ENCODE measurements at places on chromosomes 7 and 10.

GRCh38 chr7:94335586-94335985 is 59.1 kb upstream of the COL1A2 start:
- no peak for DNase-seq

DNA sequence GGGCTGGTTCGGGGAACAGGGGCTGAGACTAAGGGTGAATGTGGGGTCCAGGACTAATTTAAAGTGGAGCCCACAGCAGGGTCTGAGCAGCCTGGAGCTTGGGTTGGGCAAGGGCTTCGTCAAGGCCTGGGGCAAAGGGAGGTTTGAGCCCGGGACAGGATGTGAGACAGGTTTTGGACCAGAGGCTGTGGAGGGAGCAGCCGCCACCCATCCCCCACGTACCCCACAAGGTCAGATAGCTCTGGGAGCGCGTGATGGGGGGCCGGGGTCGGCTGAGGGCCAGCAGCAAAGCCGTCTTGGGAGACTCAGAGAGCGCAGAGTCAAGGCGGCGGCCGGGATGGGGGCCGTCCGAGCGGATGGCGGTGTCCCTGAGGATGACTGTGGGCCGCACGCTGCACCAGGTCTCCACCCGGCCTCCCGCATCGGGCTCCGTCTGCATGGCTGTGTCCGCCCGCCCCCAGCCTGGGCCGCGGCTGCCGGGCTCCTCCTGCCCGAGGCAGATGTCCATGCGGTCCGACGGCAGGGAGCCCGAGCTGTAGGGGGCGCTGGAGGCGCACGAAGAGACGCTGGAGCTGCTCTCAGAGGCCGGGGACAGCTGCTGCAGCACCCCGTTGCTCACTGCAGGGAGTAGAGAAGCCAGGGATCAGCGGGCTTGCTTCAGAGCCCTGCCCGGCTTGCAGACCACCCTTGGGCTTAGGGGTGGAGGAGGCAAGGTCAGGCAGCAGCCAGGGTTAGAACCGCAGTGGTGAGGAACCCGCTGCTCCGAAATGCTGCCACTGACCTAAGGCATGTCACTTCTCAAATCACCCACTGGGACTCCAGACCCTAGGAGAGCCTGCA is 12.1 kb downstream of the PDZD7 start:
- DNase-seq: no peak

DNA sequence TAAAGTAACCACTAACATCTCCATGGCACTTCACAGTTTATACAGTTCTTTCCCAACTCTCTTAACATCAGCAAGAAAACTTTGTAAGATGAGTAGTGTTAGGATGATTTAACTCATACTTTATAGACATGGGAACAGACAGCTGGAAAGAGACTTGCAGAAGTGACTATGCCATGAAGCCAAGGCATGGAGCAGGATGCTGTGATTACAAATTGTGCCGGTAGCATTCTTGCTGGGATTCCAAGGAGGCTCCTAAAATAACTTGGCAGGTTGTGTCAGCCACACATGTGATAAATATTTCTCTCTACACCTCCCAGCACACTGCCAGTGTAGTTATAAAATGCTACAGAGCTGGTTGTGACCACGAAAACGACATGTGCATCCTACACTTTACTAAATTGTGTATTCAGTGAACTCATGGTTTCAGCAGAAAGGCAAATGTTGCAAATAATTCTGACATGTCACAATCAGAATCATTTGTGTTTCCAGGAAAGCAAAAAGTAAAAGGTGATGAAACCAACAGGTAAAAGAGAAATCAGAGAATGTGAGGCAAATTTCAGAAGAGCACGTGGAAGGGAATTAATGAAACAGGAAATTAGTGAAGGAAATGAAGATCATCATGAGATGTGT is 5.6 kb upstream of the CYP3A4 start:
- DNase-seq: no peak

- DNase-seq: no peak
Observed at GRCh38 chr7:83655951-83656556, 7.1 kb upstream of the SEMA3E start.

DNA sequence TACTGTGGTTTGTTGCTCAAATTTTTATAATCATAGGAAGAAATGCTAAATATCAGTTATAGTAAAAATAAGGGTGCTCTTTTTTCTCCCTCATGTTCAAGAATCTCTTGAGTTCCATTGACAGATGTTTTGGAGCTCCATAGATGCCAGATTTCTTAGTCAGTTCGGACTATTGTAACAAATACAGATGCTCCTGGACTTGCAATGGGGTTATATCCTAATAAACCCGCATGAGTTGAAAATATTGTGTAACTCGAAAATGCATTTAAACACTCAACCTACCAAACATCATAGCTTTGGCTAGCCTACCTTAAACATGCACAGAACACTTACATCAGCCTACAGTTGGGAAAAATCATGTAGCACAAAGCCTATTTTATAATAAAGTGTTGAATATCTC is 100.7 kb upstream of the CSTF2T start:
- no peak for DNase-seq

Measured in esophagus muscularis mucosa (tissue), 4 donors.